ENCODE measurements at places on chromosomes 4 and X.

GRCh38 chr4:110596431-110596830 is 26.4 kb downstream of the PITX2 start:
- no peak for DNase-seq

DNA sequence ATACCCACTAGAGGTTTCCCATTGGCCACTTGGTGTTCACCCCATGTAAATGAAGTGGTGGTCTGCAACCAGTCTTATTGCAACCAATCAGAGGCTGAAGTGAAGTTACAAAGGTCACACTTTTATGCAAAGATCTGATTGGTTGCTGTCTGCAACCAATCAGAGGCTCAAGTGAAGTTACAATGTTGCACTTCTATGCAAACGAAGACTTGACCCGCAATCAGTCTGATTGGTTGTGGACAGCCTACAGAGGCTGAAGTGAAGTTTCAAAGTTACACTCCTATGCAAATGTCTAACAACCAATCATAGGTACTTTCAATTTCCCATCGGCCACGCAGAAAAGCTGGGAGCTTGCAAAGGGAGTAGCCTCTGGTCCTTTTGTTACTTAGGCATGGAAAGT is 22.3 kb upstream of the XPNPEP2 start:
- DNase-seq: no peak

DNA sequence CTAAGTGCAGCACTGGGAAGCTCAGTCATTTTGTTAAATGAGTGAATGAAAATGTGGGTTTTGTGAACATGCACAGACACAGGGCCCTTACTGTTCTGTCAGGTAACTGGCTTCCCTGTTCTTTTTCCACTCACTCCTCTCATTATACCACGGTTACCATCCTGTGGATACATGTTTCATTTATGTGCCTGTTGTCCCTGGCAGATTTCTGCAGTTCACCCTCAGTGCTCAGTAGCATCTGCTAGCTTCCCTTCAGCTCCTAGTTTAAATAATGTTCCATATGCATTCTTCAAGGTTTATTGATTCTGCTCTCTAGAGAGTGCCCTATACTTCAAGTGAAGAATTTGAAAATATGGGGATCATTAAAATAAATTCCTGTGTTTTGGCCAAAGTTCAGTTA is 1634.3 kb upstream of the ADGRL3 start:
- no peak for DNase-seq

DNA sequence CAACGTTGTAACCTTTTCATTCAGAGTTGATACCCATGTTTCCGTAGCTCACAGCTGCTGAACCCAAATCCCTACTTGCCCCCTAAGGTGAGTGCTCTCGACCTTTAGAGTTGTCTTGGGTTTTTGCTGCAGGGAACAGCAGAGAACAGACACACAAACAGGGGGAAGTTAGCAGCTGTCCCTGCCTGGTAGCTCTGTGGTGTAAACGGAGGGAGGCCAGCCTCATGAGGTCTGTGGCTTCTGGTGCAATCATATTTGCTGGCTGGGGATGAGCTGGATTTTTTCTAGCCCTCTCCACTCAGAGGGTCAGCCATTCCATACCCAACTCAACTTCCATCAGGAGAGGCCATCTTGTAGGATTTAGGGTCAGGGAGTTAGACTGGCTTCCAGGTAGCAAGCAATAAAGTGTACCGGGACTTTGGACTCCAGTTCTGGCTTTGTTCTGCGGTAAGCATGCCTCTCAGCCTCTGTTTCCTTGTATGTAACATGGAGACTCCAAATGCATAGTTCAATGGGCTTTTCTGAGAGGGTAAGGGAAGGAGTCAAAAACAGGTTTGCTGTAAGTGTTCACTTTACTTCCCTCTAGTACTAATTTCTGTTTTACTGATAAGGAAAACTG is 218.9 kb downstream of the MID1IP1 start:
- no peak for DNase-seq

DNA sequence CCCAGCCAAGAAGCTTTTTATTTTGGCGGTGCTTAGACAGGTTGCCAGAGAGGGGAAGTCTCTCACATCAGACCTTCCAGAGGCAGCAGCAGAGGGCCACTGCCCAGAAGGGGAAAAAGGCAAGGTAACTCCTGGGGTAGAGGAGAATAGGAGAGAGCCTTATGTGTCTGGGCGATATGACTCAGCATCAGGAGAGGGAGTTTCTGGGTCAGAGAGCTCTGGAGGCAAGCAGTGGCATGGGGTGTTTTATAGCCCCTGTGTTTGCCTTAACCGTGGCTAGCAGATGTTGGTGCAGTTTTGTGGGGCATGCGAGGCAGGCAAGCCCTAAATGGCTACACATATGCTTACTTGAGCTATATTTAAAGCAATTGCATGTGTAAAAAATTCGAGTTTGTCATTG is 8.3 kb upstream of the ZXDB start:
- no peak for DNase-seq

- DNase-seq: peak; percentile 47
These were observed 66.7 kb upstream of the PGRMC2 start for GRCh38 chr4:128354205-128354821.

DNA sequence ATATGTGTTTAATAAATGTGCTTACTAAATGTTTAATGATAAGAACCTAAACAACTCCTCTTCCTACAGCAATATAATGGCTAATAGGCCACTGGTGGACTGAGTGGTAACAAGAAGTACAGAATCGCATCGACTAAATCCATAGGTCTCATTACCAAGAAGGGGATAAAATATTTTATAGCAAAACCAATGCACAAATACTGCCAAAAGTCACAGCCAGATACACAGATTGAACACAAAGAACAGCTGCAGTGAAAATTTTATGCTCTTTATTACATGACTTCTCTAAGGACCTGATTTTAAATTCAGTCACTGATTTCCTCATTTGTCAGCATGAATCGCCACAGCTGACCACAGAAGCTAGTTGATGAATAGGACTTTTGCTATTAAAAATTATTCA is 285.4 kb downstream of the DHX15 start:
- DNase-seq: no peak

DNA sequence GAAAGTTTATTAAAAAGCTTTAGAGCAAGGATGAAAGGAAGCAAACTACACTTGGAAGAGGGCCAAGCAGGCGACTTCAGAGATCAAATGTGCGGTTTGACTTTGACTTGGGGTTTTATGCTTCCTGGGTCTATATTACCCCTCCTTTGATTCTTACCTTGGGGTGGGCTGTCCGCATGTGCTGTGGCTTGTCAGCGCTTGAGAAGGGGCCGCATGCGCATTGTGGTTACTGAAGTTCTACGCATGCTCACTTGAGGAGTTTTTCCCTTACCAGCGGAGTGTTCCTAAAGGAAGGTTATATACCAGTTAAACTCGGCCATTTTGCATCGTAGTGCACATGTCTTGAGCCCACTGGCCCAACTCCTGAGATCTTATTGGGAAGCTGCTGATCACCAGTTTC is 9.9 kb downstream of the ZNF157 start:
- no peak for DNase-seq

DNA sequence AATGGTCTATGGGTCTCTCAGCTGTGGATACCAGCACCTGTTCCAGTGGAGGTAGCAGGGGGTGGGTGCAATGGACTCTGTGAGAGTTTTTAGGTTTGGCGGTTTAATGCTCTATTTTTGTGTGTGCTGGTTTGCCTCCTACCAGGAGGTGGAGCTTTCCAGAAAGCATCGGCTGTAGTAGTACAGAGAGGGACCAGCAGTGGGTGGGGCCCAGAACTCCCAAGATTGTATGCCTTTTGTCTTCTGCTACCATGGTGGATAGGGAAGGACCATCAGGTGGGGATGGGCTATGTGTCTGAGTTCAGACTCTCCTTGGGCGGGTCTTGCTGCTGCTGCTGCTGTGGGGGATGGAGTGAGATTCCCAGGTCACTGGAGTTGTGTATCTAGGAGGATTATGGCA is 557.2 kb upstream of the GRID2 start:
- DNase-seq: no peak

GRCh38 chr4:170005472-170005871 is 20.7 kb downstream of the MFAP3L start:
- no peak for DNase-seq

GRCh38 chrX:11481035-11481434 is 184.7 kb downstream of the ARHGAP6 start:
- no peak for DNase-seq

DNA sequence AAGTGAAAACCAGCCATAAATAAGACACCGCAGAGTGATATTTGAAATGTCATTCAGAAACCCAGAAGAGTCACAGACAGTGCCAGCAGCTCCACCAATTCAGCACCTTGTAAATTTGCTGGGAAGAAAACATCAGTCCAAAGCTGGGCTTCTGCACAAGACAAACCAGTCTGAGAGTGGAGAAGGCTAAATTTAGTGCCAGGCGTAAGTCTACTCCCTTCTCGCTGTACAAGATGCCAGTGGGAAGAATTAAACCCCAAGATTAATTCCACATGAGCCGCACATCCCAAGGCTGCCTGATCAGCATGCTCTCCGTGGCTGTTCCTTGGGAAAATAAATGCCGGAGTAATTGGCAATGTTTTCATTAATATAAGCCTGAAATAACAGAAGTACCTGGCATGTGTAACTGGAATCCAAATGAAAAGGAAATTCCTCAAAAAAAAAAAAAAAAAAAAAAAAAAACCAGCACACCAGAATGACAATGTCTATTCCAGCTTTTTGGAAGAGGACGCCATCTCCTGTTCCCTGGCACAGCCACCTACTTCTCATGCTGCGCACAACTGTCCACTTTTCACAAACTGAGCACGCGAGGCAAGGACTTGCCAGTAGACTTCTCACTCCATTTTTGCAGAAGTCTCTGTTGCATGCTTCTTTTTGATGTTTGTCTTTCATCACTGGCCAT is 95.5 kb downstream of the NSUN7 start:
- no peak for DNase-seq

DNA sequence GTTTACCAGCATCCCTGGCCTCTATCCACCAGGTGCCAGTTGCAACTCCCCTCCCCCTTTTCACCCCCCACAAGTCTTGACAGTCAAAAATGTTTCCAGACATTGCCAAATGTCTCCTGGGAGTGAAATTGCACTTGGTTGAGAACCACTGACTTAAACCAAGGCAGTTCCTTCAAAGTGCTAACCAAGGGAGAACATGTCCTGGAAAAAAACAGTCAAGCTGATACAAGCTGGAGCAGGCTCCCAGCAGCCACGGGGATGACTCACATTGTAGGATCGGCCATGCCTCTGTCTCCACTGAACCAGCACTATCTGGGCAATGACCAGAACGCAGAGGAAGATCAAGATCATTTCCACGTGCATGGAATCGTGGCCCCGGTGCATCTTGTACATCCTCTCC is 11.4 kb downstream of the RNF175 start:
- no peak for DNase-seq

GRCh38 chrX:110182362-110182761 is 135.5 kb downstream of the AMMECR1 start:
- DNase-seq: no peak

DNA sequence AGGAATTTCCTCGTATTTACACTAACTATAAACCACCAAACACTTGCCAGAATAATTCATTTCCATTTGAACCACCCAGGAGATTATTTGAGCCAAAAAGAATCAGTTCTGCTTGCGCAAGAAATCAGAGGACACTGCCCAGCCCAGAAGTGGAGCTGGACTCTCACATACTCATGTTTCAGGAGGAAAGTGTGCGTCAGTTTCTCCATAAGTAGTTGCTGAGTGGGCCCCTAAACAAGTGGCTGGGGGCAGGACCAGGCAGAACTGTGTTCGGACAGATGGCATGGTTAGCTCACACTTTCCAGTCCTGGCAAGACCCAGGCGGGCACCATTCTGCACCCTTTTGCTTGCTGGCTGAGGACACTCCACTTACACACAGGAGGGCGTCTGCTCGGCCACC is 38.8 kb downstream of the BTC start:
- DNase-seq: no peak

DNA sequence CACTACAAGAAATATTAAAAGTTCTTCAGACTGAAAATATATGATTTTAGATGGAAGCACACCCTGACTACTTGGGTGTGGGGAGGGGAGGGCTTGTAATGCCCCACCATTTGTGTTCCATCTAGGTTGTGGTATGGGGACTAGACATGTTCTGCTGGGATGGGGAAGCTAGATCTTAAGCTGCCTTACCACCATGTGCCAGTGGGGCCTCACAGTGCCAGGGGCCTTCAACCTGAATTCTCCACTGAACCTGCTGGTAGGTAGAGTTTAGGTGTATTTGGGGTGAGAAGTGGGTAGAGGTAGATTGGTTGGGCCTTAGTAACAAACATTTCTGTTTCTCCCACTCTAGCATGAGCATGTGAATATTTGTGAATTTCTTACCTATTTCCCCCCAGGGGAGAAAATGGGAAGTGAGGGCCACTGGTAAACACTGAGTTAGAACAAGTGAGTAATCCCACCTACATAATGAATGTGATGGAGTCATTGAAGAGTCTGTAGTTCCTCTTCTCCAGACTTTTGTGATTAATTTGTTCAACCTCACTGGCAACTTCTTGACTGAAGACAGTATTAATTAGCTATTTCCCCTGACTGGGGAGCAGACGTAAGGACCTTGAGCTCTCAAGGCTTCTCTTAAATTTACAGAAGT is 44.0 kb downstream of the BRCC3 start:
- DNase-seq: no peak

GRCh38 chrX:119482481-119483480 is 14.5 kb downstream of the SLC25A5 start:
- peak; percentile 65 for DNase-seq

GRCh38 chr4:144556636-144557035 is 89.3 kb upstream of the HHIP start:
- no peak for DNase-seq

Measured in A673 (cell line).